ENCODE measurements at places on chromosomes 16 and 17.
A peak's percentile ranks its signal among the peaks of the same experiment; 100 is the strongest.

DNA sequence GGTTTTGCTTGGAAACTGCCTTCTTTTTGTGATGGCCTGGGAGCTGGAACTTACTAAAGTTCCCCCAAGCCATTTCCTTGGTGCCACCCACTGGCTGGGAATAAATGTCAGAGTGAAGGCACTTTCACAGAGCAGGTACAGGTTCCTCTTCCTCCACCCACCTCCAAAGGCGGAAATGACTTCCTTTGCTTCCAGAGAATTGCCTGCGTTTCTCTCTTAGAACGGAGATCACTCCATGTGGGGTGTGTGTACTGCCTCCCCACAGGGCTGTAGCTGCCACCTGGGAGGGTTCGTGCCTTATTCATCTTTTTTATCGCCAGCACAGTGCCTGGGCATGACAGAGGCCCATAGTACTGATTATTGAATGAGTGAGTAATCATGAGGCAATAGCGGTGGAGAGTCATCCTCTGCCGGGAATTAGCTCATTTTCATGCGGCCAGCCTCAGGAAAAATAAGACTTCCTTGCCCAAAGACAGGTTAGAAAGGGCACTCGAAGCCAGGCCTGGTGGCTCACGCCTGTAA lies 32.2 kb upstream of the HAS3 start:
- DNase-seq: no peak

DNA sequence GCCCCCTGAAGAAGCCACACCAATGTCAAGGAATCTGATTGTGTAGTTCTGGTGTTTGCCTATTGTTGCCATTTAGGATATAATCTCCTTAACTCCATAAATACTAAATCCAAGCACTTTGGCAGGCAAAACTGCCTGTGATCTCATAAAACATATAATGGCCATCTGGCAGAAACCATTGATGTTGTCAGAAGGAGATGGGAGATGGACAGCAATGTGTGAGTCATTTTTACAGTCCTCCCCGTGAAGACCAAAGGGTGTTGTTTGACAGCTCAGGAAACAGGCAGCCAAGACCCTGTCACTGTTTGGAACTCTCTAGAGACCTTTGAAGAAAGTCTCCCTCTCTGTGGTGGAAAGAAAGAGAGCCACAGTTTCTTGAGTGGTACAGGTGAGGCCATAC lies 454.1 kb downstream of the HS3ST3B1 start:
- no peak for DNase-seq

GRCh38 chr16:79288066-79288465 lies 312.5 kb downstream of the MAF start:
- DNase-seq: no peak

DNA sequence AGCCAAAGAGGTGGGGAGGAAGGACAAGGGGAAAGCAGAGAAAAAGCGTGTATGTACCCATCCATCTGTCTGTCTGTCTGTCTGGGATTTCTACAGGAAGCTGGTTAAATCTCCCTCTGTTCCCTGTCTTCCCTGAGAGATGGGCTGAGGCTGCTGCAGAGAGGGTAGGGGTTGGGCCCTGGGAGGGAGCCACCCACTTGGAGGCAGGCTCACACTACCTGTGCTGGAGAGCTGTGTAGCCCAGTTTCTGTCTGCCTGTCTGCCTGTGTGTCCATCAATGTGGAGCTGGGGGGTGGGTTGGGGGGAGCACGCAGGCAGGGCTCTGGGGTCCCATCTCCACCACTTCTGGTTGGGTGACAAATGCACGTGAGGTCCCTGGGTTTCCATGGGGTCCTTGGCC lies 18.6 kb upstream of the C17orf113 start:
- DNase-seq: no peak

DNA sequence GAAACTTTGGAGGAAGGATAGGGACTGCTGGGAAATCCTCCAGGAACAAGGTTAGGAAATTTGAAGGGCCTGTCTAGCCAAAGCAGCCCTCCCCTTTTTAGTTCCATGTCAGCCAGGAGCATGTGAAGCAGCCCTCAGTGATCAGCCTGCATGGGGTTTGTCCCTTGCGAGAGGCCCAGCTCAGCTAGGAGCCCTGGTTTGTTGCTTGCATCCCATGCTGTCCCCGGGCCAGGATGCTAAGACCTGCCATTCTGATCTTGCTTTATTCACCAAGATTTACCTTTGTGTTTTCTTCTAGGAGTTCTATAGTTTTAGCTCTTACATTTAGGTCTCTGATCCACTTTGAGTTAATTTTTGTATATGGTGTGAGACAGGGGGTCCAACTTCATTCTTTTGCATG lies 27.6 kb downstream of the CLUAP1 start:
- no peak for DNase-seq

DNA sequence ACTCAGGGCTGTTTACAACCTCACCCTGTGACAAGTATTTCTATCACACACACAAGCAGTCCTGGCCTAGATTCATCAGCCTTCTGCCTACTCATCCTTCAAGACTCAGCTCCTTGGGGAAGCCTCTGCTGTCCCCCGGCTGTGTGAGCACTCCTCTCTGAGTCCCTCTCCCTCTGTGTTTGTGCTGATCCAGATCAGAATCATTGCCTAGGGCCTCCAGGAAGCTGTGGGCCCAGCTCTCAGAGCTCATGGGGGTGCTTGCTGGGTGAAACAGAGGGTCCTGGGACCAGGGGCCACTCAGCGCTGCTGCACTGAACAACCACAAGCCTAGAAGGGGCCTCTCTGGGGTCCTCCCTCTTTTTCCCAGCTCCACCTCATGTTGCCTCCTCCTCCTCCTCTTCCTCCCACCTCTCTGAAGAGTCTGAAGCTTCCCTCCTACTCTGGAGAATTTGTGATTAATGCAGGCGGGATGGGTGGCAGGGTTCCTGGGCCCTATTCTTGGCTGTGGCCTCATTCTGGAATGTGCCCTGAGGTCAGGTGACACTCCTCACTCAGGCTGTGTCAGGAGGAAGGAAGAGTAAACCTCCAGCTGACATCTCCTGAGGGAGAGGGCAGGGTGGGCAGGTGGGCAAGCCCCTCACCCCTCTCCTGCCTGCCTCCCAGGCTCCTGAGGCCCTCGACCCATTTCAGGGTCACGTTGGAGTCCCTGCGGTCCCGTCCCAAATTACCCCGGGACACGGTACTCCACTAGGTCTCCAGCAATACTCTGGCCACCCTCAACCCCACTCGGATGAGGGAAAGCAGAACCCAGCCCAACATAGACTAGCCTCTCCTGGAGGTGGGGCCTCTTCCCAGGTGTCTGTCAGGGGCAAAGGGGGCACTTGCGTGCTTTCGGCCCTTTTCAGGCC lies 10.1 kb downstream of the WFIKKN2 start:
- no peak for DNase-seq

GRCh38 chr16:81238296-81239011 lies at the start of gene BCO1:
Gene BCO1 (plus strand): TSS chr16:81238689. CDS start chr16:81238909, 220 bp downstream.
- no peak for DNase-seq

GRCh38 chr16:54847207-54847606 lies 83.5 kb upstream of the IRX5 start:
- DNase-seq: no peak

GRCh38 chr16:9840761-9841665 lies 341.2 kb downstream of the GRIN2A start:
- no peak for DNase-seq

DNA sequence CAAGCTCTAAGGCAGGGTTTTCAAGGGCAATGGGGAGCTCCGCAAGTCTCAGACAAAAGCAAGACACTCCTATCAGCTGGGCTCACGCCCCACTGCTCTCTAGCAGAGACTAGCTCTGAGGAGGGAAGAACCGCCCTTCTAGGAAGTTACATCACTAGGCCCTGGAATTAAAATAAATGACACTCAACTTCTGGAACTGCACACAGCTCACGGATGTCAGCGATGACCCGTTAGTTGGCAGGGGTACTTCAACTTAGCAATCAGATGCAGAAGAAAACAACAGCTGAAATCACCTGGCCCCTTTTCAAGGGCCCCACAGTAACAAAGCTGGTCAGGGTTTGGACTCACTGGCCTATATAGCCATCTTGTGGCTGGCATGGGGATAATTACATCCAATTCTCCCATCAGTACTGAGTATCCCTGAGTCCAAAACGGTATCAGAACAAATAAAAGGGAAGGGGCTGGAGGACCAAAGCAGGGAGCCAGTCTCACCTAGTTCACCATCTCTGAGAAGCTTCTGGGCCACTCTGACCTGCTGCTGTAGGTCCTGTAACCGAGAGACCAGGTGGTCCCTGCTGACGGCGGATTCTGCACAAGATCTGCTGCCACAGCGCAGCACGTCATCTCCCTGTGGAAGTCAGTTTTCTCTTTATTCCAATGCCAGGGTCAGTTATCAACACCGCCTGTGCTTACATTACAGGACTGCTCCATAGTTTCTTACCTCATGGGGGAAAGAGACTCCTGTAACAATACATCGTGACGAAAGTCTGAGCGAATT lies 22.2 kb downstream of the SERPINF1 start:
- peak; percentile 89 for DNase-seq

GRCh38 chr17:10521949-10522348 lies 3.6 kb upstream of the MYH1 start:
- no peak for DNase-seq

GRCh38 chr17:64401941-64402340 lies 11.3 kb upstream of the PECAM1 start:
- no peak for DNase-seq

Measured in suppressor macrophage (primary cell).